ENCODE measurements at places on chromosomes 4 and X.

DNA sequence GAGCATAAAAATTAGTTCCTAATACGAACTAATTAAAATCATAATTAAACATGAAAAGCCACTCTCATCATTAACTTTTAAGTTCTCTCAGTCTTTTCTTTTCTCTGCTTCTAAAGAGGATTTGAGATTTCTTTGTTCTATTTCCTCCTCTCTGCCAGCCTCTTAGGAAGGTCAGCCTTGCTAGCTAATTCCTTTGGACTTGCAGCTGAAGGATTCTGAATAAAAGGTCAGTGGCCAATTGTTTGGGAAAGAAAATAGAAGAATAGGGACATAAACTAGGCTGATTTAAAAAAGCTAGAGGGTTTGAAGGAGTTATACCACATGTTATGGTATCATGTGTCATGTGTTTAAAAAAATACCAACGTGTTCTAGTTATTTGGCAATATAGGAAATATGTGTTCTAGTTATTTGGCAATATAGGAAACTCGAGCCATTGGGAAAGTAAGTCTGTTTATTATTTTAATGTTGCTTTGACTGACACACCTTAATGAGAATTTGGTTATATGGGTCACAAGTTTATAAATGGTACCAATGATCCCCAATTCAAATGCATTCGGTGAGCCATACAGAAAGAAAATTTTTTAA, 1668.7 kb upstream of the PCDH7 start:
- DNase-seq: no peak

GRCh38 chr4:53635697-53636483, 44.6 kb upstream of the LNX1 start:
- peak; percentile 92 for DNase-seq

DNA sequence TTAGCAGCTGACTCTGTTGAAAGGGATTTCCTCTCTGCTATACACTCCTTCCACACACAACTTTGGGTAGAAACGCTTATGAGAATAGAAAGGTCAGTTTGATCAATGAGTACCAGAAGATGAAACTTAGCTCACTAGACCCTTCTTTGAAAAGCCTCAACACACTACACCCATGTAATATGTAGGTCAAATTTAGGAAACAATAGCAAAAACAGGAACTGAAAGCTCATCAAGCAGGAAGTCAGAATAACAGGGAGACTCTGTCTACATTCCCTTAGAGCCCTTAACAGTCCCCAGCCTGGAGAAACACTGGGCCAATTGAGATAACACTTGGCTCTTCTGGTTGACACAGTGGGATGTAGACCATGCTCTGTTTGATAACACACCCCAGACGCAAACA, 30.7 kb downstream of the SRPX2 start:
- DNase-seq: no peak

- DNase-seq: no peak
These were observed 33.2 kb upstream of the WDR17 start for GRCh38 chr4:176032454-176032853.

- peak; percentile 67 for DNase-seq
These were observed 506.9 kb upstream of the PCDH10 start for GRCh38 chr4:132642016-132642817.

- no peak for DNase-seq
These were observed 84.3 kb upstream of the AFF2 start for GRCh38 chrX:148416142-148416541.

GRCh38 chr4:38306482-38307071, 346.4 kb downstream of the PTTG2 start:
- no peak for DNase-seq

DNA sequence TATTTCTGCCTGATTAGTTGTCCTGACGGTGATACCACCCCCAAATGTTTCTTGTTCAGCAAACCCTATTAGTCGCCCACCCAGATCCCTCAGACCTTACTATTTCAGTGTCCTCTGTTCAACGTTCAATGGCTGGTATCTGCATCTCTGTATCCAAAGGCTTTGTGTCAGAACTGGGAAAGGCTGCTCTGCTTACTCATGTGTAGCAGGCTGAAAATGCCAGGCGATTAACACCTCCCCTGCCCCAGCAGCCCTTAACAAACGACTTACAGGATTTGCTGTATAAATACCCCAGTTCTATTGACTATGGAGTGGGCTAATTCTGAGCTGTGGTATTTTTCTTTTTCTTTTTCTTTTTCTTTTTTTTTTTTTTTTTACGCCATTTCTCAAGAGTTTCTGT, 415.0 kb downstream of the ZNF674 start:
- no peak for DNase-seq

DNA sequence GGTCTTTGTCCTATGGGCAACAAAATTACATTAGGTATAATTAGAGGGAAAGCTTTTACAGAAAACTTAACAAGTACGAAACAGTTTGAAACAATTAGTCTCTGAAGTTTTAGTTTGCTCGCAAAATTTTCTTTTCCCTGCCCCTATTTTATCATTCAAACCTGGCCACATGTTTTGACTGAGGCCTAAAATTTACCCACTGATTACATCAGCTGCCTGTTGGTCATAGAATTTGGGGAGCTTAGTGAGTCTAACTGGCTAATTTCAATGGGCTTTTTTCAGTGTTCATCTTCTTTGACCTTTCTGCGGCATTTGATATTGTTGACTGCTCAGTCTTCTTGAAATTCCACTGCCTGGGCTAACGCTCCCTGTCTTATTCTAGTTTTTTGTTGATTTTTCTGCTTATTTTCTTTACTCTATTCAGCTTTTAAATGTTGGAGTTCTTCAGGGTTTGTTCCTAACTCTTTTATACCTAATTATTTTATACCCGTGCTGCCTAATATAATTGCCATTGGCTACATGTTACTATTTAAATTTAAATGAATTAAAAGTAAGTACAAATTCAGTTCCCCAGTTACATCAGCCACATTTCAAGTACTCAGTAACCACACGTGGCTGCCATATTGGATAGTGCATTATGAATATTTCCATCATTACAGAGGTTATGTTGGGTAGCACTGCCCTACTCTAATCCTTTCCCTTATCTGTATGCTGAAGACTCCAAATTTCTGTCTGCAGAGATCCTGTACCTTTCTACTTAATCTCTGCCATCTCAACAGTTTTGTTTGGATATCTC, 87.5 kb downstream of the SNX25 start:
- DNase-seq: no peak

DNA sequence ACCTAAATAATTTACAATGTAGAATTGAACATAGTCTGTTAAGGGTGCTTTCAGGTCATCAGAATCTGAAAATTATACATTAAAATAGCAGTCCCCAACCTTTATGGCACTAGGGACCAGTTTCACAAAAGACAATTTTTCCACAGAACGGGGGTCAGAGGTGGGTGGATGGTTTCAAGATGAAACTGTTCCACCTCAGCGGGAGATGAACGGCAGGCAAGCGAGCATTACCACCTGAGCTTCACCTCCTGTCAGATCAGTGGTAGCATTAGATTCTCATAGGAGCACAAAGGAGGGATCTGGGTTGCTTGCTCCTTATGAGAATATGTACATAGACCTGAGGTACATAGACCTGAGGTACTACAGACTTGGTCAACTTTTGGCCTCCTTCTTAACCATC, 29.0 kb downstream of the LRBA start:
- no peak for DNase-seq

DNA sequence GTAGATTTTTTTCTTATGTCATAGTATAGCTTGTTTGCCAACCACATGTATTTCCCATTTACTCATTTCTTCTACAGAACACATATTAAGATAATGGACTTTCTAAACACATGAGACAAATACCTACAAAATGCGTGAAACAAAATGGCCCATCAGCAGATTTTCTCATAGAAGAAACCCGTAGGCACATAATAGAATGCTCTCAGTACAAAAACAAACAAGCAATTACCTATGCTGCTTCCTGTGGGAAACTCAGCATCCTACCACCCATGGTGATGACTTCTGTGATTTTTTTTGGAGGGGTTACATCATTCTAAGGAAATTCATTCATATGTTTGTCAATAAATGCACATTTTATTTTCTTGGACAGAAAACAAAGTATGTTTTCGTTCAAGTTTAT, 343.6 kb downstream of the SPRY1 start:
- DNase-seq: no peak

DNA sequence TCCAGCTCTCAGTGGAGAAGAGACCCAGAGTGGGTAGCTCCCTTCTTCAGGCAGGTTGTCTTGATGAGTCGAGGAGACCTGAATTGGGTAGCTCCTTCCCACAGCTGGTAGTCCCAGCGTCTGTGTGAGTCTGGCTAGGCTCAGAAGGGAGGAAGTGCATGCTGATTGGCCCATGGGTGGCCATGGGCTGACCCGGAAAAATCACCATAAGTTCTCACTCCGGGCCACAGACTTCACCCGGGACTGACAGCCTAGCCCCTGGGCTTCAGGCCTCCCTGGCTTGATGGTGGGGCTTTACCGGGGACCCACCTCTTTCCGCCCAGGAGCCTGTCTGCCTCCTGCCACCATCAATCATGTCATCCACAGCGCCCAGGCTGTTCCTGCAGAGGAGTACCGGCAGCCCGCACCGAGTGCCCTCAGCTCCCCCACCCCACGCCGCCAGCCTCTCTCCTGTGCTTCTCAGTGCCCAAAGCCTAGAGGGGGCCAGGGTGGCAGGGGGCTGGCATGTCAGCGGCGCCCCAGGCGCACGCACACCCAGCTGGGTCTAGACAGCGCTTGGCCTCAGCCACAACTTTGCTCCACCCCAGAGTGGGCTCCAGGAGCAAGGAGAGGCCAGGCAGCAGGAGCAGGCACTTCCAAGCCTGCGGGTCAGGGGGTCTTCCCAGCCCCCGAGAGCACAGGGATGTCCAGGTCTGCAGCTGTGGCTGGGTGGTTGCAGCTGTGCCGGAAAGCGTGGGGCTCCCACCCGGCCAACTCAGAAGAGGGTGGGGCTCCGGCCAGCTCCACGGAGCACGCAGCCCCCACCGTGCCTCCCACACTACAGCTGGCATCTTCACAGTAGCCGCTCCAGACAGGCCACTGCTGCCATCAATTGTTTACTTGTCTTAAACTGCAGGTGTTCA, 16.1 kb upstream of the SAT1 start:
- DNase-seq: no peak

- no peak for DNase-seq
These were observed 55.6 kb upstream of the EXOC1L start for GRCh38 chr4:55763996-55764395.

- no peak for DNase-seq
These were observed 44.9 kb downstream of the TIGD4 start for GRCh38 chr4:152734699-152735050.

DNA sequence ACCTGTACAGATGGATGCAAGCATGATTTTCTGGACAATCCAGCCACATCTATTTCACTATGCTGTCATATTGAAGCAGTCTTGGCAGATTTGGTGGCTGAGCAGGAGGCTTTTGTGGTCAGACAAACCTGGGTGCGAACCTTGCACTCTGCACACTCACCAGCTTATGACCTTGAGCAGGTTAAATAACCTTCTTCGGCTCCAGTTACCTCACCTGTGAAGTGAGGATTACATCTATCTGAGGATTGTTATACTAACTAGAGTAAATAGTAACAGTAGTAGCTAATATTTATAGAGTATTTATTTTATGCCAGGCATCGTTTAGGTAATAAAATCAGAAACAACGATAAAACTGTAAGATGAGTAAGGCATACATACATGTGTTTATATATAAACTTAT, 150.0 kb downstream of the PPP3CA start:
- DNase-seq: no peak

DNA sequence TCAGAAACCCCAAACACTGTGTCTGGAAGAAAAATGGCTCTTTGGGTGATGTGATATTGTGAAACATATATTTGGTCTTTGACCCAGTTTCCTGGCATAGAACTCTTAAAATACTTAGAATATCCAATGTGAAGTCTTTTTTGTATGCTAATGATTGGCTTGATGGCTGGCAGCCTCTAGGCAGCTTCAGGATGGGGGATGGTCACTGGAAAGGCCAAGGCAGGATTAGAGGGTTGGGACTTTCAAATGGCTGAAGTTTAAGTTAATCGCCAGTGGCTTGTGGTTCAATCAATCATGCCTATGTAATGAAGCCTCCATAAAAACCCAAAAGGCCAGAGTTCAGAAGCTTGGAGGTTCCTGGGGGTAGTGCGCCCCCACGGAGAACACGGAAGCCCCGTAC, 33.5 kb upstream of the ESX1 start:
- no peak for DNase-seq

GRCh38 chrX:45295259-45295986, 94.7 kb upstream of the DIPK2B start:
- peak; percentile 0 for DNase-seq

DNA sequence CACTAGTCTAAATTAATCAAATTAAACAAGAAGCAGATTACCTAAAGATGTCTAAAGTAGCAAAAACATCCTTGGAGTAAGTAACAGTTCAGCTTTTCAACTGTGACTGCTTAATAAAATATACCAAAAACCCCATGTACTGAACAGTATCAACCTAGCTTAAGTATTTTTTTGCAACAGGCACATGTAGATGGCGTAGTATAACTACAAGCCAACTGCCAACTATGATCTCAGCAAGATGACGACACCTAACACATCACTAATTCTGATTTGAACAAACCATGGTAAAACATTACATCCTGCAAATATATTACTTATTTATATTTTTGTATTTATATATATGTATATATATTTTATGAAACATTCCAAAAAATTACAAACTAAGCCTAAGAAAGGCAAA, 24.5 kb downstream of the DHX15 start:
- peak; percentile 10 for DNase-seq

DNA sequence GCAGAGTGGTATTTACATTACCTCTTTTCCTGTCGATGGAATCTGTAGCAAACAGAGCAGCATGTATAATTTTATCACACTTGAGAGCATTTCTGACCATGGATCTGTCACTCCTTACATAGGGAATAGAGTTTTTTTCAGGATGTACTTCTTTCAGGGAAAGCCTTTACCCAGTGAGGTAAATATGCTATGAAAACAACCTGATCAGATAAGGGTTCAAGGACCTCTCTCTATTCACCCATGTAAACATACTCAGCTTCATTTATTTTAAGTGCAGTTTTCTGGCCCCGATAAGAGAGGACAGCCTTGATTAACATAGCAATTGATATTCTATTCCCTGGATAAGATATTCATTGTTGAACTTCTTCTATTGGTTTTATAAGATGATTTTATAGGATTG, 87.3 kb upstream of the ESX1 start:
- DNase-seq: no peak

GRCh38 chr4:150827226-150827625, 187.9 kb downstream of the LRBA start:
- DNase-seq: no peak

- DNase-seq: no peak
These were observed 90.3 kb downstream of the COMMD8 start for GRCh38 chr4:47373174-47373573.

DNA sequence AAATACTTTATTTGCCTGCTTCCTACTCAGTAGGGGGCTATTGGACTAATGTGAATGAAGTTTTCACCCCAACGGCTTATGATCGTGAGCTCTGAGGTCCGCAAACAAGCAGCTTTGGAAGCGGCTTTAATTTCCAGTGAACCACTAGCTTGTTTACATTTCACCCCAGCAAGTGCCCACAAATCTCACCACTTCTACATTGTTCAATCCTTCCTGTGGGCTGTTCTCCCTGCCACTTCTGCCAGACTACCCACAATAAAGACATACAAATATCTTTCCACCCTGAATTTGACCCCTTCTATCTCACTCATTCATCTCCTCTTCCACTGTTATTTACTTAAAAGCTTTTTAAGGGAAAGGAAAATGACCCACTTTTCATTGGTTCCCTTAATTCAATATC, 98.0 kb downstream of the CDS1 start:
- DNase-seq: no peak
